GM23338 (cell line): ENCODE measurements at places on chromosomes 11 and 22.

DNA sequence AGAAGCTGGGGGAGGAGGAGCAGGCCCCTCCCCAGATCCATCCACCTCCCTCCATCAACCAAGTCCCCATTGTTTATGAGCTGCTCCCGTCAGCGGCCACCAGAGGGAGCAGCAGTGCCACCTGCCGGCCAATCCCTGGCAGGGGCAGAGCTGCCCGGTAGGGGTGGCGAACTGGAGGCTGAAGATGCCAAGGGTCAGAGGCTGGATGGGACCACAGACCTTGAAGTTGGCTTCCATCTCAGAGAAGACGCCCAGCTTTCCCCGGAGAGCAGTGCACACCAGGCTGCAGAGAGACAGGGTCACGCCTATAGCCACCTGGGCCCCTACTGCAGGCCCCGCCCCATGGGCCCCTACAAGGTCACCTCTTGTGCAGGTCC, 3.6 kb downstream of the FIBP start:
- peak; percentile 83 for DNase-seq

DNA sequence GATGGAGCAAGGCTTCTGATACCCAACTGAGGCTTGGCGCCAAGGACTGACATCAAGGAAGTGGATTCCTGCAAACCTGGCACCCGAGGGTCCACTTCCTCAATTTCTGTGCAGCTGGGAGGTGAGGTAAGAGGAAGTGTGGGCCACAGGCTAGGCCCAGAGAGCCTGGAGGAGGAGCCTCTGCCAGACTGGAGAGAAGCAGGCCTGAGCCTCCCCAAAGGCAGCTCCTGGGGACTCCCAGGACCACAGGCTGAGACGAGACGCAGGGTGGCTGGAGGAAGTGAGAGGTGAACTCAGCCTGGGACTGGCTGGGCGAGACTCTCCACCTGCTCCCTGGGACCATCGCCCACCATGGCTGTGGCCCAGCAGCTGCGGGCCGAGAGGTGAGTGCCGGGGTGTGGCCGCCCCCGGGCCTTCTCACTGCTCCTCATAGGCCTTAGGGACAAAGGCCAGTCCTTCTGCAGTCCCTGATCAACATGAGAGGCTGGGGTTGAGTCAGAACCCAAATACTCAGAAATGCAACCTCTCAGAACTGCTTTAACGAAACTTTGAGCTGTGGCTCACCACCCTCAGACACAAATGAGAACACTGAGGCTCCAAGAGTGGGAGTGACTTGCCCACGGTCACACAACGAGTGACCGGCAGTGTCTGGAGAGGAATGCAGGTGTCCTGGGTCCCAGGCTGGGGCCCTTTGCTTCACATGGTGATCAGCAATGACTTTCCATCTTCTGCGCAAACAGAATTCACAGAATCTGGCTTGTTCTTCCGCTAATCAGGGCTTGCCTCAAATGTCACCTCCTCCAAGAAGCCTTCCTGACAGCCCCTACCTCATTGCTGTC, at the start of gene NCF4:
TSS of gene NCF4 (plus strand) at position 186 of the 839 bp plus-strand sequence. CDS start at position 352, 166 bp downstream.
- DNase-seq = no peak

DNA sequence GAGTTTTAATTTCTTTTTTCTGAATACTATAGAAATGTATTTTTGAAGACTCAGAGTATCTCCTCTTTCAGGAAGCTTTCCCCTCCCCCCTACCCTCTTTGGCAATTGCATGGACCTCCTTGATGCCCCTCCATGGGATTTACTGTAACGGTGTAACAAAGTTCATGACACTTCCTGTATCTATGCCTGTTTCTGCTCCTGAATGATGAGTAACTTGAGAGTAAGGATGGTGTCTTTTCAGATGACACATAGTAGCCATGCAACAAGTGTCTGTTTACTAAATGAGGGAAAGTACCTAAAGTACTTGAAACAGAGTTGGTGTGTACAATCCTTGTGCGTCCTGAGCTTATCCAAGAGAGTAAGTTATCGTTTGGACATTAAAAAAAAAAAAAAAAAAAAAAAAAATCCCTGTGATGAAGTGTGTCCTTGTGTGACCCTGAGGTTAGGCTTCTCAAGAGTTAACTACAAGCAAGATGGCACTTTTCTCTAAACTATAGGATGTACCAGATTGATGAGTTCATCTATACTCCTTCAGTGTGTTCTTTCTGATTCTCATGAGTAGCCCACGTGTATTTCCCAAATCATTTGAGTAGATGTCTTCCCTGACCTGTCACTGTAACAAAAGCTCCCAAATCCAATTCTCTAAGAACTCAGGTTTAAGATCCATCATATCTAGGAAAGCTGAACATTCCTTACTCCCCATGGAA, 7.4 kb downstream of the ETS1 start:
- no peak for DNase-seq

- no peak for DNase-seq
These were observed 33.2 kb downstream of the ADORA2A start for GRCh38 chr22:24460418-24461089.

DNA sequence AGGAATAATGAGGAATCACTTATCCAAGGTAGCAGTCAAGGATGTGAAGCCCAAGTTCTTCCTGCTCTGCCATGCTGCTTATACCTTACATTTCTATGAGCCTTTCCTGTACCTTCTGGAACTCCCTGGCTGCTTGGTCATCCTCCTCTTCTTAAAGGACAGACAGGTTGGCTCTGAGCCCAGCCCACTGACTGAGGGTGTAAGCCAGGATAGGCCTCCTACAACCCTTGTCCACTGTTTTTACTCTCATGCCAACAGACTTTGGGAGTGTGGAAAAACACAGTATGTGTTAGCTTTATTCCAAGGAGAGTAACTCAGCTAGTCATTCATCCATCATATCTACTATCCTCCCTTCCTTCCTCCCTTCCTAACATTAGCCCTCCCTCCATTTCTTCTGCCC, 47.5 kb downstream of the IRAG1 start:
- DNase-seq = no peak

- peak; percentile 78 for DNase-seq
These were observed 10.5 kb upstream of the TMEM121B start for GRCh38 chr22:17131686-17132085.

DNA sequence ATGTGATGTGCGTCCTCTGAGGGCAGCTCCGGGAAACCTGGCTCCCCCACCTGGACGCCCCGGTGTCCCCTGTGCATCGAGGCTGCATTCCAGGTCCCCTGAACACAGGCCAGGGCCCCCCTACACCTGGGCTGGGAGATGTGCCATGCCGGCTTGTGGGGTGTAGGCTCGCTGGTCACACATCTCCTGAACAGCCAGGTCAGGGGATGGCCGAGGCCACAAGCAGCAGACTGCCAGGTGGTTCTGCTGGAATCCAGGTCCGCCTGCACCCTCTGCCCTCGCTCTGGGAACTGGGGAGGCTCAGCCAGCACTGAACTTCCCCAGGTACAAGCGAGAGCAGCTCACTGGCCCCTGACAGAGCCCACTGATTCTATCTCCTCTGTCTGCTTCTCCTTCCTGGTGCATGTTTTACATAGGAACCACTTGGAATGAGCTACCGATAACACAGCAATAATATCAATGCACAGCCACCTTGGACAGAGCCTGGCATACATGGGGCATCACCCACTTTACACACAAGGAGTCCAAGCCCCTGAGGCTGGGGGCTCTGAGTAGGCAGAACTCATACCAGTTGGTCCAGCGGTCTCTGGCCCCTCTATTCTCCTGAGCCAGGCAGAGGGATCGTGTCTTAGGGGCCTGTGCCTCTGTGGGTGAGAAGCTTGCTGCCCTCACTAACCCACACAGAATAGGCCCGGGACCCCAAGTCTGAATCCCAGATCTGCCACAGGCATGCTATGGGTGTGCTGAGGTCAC, 46.8 kb downstream of the TBX1 start:
- DNase-seq = no peak

GRCh38 chr11:116646191-116646590, 126.6 kb downstream of the BUD13 start:
- DNase-seq = no peak

DNA sequence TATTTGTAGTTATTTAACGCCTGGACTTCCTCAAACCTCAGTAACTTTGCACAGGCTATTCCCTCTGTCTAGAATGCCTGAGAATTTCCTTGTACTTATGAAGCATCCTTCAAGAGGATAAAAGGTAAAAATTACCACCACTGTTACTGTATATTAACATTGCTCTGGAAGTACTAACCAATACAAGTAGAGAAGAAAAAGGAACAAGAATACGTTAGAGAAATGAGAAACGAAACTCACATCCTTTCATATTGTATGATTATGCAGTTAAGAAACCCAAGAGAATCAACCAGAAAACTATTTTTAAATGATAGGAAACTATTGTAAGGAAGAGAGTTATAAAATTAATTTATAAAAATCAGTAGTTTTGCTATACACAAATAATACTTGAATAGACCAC, 48.2 kb upstream of the OR5P2 start:
- DNase-seq = no peak

- DNase-seq = no peak
These were observed 417.2 kb downstream of the OPCML start for GRCh38 chr11:133115099-133115498.

DNA sequence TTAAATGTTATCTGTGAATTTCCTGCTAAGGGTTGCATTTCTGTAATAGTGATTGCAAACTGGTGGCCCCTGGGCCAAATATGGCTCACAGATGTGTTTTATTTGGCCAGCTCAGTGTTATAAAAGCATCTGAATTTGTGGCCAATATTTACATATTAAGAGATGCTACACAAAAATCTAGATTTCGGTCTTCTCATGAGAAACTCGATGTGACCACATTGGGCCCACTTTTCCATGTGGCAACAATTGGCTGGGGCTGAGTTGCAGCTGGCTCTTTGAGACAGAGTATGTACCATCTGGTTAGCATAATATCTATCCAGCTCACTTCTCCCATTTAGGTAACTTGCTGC, 244.5 kb upstream of the POU2AF2 start:
- no peak for DNase-seq

- DNase-seq = no peak
These were observed 7.1 kb downstream of the INPPL1 start for GRCh38 chr11:72231396-72232259.

DNA sequence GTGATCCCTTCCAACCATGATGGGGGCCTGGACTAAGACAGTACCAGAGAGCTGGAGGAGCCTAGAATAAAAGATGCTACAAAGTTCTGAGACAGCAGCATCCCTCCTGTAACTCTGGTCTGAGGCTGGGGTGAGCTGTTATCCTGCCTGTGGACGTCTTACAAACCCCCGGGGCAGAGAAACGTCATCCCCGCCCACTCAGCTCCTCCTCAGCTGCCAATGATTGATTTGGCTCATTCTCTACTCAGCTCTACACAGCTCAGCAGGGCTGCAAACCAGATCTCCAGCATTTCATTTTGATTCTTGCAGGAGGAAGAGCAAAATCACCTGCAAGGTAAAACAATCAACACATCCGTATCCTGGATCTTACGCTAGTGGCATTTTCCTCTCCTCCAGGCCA, 55.5 kb downstream of the CSNK2A3 start:
- DNase-seq = no peak

DNA sequence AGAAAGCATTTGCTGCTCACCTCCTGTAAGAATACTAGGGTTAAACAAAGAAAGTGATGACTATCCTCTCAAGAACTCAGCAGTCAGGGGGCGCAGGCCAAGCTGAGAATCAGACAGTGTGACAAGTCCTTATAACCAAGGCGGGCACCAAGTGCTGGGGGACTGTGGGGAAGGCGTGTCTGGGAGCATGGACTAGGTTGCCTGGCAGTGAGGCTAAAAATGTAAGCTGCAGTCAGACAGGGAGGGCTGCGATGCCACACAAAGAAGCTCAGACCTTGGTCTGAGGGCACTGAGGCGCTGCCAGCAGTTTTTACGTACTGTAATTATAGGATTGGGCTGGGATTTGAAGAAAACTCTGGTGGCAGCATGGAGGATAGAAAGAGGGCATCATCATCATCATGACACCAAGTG, 73.7 kb downstream of the FLI1 start:
- no peak for DNase-seq

DNA sequence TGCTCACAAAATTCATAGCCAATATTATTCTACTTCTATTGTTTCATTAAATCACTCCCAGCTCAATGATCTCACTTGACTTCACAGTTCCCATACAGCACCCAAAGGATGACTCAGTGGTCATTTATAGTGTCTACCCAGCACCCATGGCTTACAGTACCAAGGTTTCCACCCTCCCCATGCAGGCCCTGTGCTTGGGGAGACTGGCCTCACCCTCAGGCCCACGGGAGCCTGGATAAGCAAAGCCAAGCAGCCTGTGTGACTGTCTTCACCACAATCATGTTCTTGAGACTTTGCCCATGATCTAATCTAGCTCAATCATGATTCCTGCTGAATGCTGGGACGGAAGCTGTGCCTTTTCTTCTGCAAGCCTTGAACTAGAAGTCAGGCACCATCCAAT, 97.6 kb downstream of the SLC36A4 start:
- no peak for DNase-seq

GRCh38 chr11:35905646-35906276, 38.1 kb upstream of the LDLRAD3 start:
- DNase-seq = no peak

DNA sequence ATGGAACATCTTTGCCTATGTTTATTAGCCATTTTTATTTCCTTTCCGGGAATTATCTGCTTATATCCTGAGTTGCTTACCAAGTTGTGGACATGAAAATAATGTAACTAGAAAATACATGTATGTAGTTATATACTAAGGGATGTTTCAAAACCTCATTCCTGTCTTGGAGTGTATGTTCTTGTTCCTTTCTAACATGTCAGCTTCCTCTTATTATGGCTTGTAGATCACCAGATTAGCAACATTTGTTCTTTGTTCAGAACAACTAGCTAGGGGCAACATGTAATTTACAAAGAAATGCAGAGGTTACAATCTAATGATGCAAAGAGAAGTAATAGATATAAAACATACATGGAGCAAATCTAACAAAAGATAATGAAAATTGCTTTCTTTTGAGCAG, 13.1 kb upstream of the TMEM123 start:
- DNase-seq = no peak

DNA sequence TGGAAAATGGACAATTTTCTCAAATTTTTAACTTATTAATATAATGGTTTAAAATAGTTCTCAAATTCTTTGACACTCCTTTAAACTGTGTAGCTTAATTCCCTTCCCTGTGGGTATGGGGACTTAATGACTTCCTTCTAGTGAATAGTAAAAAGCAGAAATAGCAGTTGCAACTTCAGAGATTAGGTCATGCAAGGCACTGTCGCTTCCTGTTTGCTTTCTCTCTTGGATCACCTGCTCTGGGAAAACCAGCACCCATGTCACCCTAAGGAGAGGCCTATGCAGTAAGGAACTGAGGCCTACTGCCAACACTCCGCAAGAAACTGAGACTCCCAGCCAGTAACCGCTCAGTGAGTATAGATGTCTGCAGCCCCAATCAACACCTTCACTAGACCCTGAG, 5.5 kb upstream of the PANX3 start:
- no peak for DNase-seq

- DNase-seq = no peak
These were observed 63.4 kb upstream of the CLPB start for GRCh38 chr11:72497731-72498130.

DNA sequence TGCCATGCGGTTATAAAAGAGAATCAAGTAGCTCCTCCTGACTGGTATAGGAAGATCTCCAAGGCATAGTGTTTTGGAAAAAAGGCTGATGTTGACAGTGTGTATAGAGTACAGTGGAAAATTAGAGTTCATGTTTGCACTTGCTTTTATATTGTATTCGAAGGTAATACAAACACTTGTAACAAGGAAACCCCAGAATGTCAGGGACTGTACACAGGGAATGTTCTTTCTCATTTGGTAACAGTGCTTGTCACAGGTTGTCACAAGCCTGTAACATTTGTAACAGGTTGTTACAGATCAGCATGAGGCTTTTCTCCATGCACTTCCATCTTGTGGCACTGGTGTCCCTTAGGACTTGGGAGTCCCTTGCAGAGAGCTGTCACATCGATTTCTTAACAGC, 64.0 kb downstream of the GRK3 start:
- DNase-seq = no peak

GRCh38 chr11:103486604-103487003, 377.4 kb downstream of the DYNC2H1 start:
- no peak for DNase-seq
